Stimulated activated CD8-positive, alpha-beta memory T cell treated with anti-CD3 and anti-CD28 coated beads, Interleukin-2, amount 100 ng/mL, for 1 hour (primary cell): ENCODE measurements at places on chromosomes 2 and 18.

- no peak for DNase-seq
These were observed 392.9 kb downstream of the ZNF516 start for GRCh38 chr18:76102156-76102555.

DNA sequence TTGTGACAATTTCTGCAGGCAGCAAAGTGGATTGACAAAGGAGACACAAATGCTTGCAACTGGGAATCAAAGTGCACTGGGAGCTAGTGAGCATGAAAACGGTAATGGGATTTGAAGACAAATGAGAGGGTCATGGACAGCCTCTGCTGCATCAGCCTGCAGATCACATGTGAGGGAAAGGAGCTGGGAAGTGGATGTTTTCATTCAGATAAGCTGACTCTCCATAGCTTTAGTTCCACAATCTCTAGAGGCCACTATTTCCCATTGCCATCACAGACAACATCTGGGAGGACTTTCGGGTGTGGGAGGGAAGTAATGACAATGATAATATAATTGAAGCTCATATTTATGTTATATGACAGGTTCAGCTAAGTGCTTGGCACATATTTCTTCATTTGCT, 28.4 kb downstream of the ADCYAP1 start:
- no peak for DNase-seq

DNA sequence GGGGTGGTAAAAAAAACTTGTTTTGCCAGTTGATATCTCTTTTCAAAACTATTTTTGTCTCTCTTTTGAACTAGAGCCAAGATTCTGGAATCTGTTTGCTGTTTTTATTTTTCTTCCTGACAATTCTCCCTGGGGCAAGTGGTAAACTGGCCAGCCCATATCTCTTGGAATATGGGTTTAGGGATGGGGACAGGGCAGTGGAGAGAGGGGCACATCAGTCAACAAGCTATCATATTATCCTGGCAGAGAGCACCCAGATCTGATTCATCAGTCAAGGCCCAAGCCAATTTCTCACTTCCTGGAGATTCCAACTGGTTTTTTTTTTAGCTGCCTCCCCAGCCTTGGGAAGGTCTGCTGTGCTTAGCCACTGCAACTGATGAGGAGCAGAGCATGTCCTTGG, 52.3 kb downstream of the ARHGAP28 start:
- DNase-seq, result no peak

- no peak for DNase-seq
These were observed 132.8 kb downstream of the ATL2 start for GRCh38 chr2:38244301-38244700.

DNA sequence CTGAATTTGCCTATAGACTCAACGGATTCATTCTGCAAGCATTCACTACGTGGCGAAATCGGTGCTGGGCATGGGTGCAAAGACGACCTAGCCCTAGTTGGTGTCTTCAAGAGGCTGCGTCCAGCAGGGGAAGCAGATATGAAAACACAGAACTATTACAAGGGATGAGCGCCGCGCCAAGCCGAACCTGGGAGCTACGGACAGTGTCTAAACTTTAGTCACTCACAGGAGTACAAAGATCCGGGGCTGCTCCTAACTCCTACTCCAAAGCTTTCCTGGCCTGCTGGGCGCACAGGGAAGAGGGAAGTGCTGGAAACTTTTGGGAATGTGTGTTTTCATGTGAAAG, 732 bp upstream of the ANXA4 start:
- DNase-seq, result no peak

GRCh38 chr2:140586379-140586778, 1544.4 kb downstream of the LRP1B start:
- DNase-seq, result no peak

DNA sequence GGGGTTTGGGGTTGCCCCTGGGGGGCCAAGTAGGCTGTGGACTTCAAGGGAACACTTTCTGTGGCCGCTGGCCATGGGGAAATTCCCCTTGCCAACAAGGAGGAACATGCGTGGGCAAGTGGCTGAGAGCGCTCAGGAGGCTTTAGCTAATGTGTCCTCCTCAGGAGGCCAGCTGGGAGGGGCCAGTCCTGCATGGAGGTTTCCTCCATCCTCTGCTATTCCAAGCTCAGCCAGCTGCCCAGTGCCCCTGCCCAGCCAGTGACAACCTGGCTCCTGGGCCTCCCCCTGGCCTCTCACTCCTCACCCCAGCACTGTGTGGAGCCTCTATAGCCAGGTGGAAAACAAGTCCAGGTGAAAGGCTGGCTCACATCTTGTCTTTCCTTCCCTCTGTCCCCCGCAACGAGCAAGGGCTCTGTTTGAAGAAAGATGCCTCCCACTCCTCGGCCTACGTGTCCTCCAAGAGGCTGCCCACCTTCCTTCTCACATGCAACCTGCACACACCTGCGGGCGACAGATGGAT, 64.4 kb upstream of the DAPL1 start:
- DNase-seq, result no peak

GRCh38 chr2:207150284-207150683, 15.5 kb downstream of the KLF7 start:
- DNase-seq, result no peak

- no peak for DNase-seq
These were observed 21.1 kb downstream of the TET3 start for GRCh38 chr2:74005786-74006185.

DNA sequence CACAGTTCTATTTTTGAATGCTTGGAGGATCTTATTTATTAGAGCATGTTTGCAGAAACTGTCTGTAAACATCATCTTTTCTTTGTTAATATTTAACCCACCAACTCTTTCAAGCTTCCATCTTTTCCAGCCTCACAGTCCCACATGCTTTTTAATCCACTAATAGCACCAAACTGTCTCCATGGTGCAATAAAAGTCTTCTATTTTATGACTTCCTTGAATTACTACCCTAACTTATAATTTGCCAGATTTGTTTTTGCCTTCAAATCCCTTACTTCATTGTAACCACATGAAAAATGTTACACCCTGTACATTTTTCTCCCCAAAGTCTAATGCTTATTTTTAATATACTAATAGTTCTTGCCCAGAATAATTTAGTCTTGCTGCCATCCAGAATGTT, 792.6 kb downstream of the PLCL1 start:
- DNase-seq, result no peak

GRCh38 chr2:64797881-64798575, 144.3 kb upstream of the SERTAD2 start:
- DNase-seq, result no peak

DNA sequence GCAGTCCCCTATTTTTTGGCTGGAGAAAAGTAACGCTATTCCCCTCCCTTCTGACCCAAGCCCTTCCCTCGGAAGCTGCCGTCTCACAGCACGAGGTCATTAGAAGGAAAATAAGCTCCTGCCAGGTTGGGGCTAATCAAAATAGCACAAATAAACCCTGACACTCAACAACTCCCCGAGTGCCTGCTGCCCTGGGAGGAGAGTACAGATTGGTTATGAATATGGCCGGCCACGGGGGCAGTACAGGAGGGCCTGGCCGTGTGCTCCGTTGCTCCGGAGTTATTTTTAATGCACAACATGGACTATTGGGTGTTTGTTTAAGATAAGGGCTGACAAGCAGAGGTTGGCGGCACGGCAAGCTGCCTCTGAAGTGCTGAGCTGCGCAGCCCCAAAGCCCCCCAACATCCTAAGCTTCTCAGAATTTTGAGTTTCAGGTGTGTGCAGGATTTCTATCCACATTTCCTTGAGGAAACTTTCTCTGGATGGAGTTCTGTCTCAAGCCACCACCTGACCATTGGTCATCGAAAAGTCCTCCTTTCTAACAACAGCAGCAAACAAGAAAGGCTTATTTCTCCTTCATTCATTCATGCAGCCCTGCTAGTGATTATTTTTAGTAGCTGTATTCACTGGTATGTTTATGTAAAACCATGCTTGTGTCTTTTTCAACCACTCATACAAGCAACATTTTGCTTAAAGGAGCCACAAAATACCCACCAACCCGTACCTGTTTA, 58.7 kb downstream of the PAX3 start:
- no peak for DNase-seq

DNA sequence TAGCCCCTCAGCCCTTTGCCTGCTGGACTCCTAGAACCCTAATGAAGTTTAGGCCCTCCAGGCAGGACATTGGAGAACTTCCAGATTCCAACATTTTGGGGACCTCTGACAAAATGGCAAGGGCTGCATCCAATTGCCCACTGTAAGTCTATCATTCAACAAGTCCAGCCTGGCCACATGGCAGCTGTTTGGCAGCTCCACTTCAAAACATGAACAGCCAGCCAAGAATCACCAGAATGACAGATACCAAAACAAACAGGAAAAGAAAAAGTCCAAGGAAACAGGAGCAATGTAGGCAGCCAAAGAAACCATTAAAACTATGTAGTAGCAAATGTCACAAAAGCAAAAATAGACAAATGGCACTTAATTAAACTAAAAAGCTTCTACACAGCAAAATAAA, 25.5 kb downstream of the SLC4A5 start:
- no peak for DNase-seq

GRCh38 chr2:182132605-182133004, 147.0 kb downstream of the PPP1R1C start:
- DNase-seq, result no peak

GRCh38 chr2:161165811-161166210, 5.6 kb downstream of the TANK start:
- DNase-seq, result no peak

- DNase-seq, result no peak
These were observed 45.7 kb upstream of the ASPRV1 start for GRCh38 chr2:70007151-70007550.

GRCh38 chr2:45706033-45706432, 54.6 kb downstream of the PRKCE start:
- DNase-seq, result no peak

GRCh38 chr2:35526741-35527140, 828.8 kb upstream of the CRIM1 start:
- DNase-seq, result no peak

GRCh38 chr18:7070466-7070865, 47.1 kb downstream of the LAMA1 start:
- no peak for DNase-seq

GRCh38 chr2:71608034-71608433, 154.7 kb downstream of the DYSF start:
- DNase-seq, result no peak

DNA sequence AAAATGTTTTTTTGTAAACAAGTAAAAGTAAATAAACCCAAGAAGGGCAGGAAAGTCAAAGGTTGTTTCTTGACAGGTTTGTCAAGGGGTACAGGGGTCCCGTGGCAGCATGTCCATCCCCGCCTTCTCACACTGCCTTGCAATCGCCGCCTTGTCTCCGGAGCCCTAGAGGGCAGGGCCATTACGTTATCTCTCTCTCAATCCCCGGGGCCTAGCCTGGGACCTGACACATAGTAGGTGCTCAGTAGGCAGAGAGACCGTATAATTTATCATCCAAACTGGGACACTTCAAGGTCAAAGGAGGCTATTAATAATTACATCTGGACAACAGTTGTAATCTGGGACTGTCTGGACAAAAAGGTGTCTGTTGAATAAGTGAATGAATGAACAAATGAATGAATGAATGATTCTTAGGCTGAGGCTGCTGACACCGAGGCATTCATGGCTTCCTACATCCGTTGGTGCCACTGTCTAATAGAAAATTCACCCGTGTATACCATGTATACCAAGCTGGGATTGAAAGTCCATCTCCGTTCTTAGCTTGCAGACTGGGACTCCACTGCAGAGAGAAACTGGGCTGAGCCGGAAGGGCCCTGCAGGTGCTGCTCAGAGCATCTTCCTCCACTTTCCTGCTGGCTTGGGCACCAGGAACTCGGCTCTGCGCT, 44.8 kb upstream of the PLB1 start:
- DNase-seq, result no peak

- DNase-seq, result no peak
These were observed 217.7 kb downstream of the TWIST2 start for GRCh38 chr2:239065537-239065936.

DNA sequence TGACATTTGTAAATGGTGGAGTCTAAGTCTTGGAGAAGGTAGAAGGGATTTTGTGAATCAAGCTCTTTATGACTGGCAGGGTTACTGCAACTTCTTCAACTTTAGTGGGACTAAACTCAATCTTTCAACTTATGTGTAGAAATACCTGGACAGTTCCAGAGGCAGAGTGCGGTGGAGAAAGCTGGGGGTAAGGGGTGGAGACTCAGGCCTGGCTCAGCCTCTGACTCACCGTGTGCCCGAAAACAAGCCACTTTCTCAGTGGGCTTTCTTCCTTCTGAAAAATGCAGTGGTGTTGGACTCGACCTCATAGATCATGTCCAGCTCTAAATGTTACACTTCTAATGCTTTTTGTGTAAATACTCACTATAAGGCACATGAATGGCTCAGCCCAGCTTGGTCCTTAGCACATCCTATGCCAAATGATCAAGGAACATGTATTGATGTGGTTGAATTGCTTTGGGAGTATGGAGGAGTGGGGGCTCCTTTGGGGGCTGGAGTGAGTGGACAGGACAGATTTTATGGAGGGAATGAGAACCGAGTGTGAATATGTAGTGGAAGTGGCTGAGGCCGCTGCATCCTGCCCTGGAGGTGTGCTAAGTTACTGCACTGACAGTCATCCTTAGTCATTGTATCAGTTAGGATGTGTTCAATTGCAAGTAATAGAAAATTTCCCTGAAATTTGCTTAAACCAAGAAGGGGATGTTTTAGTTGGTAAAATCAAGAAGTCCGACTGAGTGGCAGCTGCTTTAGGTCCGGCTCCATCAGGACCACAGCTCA, 32.2 kb upstream of the IGFBP5 start:
- no peak for DNase-seq

- DNase-seq, result no peak
These were observed 42.8 kb upstream of the LDLRAD4 start for GRCh38 chr18:13175754-13176210.

DNA sequence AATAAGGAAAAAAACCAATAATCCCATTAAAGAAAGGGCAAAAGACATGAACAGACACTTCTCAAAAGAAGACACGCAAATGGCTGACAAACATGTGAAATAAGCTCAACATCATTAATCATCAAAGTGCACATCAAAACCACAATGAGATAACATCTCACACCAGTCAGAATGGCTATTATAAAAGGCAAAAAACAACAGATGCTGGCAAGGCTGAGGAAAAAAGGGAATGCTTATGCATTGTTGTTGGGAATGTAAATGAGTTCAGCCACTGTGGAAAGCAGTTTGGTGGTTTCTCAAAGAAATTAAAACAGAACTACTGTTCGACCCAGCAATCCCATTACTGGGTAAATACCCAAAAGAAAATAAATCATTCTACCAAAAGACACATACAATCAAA, 285.6 kb downstream of the NR4A2 start:
- no peak for DNase-seq

DNA sequence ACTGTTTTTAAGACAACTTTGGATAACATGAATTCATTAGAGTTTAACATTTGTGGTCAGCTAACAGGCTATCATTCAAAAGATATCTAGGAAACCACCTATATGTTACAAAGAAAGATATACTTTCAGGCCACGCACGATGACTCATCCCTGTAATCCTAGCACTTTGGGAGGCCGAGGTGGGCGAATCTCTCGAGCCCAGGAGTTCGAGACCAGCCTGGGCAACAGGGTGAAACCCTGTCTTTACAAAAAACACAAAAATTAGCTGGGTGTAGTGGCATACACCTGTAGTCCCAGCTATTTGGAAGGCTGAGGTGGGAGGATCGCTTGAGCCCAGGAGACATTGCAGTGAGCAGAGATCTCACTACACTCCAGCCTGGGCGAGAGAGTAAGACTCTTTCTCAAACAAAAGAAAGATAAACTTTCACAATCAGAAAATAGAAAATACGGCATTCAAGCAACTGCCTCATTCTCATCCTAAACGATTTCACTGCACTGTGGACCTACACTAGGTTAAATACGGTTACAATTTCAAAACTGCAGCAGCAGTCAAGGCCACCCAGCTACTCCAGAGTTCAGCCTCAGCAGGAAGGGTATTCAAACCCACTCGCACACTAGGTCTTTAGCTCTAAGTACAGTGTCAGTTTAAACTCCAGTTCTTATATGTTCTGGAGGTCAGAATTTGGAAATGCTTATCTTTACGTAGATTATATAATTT, 250.0 kb upstream of the SLC39A10 start:
- no peak for DNase-seq
